ENCODE measurements at places on chromosomes 16 and 17.

GRCh38 chr16:52680993-52681392 lies 134.1 kb upstream of the TOX3 start:
- DNase-seq, result no peak

- no peak for DNase-seq
These were observed 21.4 kb upstream of the CHMP6 start for GRCh38 chr17:80970044-80970761.

GRCh38 chr16:67068212-67068753 lies 39.3 kb downstream of the CBFB start:
- DNase-seq, result no peak

- DNase-seq, result no peak
These were observed 1.7 kb upstream of the COL1A1 start for GRCh38 chr17:50203086-50203485.

DNA sequence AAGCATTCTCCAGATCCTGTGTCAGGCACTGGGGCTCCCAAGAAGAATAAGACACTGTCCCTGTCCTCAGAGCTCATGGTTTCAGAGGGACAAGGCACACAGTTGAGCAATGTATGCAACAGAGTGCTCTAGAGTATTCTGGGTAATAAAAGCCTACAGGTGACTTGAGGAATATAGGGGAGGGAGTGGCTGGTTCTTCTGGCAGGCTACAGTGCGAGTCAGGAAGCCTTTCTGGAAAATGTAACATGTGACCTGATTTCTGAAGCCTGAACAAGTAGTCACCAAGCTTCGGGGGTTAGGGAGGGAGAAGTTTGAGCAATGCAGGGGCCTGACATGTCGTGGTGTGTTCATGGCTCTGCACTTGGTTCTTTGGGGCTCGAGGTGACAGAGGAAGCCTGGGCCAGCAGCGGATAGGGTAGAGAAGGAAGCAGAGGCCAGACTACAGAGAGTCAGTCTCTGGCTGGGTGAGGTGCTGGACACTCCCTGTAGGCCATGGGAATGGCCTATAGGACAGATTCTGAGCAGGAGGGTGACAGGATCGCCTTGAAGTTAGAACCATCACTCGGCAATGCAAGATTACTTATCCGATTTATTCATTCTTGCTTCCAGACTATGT lies 16.0 kb upstream of the LRRC75A start:
- DNase-seq, result no peak

DNA sequence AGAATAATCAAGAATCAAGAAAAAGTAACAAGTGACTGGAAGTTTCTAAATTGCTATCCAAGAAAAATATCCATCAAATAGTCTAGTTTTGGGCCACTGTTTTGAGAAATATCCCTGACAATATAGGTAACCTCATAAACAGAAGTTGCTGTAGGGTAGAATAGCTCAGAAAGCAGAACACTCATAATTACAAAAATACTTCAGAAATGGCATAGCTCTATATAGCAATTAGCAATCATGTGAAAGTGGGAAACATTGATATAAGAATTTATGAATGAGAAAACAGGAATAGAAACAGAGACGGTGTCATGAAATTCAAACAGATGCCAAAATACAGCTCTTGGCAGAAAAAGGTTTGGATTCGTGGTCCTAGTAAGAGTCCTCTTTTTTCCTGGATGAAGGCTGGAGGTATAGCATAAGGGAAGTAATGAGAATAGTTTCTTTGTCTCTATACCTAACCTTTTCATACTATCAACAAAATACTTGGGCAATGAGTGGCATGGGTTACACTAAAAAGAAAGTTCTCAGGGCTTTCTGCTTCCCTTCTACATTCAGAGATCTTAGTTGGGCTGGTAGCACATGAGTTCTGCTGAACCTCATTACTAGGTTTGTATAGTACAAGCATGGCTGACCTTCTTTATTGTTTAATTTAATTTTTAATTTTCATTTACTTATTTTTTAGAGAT lies 33.5 kb downstream of the SPAG9 start:
- no peak for DNase-seq

GRCh38 chr17:16527298-16527697 lies 35.3 kb upstream of the LRRC75A start:
- no peak for DNase-seq

GRCh38 chr16:51649631-51650030 lies 498.6 kb upstream of the SALL1 start:
- no peak for DNase-seq

- no peak for DNase-seq
These were observed 910 bp downstream of the ITGAL start for GRCh38 chr16:30473231-30474073.

- DNase-seq, result no peak
These were observed 23.8 kb downstream of the C17orf100 start for GRCh38 chr17:6675201-6675825.

GRCh38 chr17:7393613-7394451 lies 493 bp downstream of the PLSCR3 start:
- DNase-seq, result no peak

GRCh38 chr17:59761385-59762048 lies 54.1 kb downstream of the VMP1 start:
- no peak for DNase-seq

GRCh38 chr16:73046849-73047214 lies 1.1 kb downstream of the ZFHX3 start:
- DNase-seq, result no peak

DNA sequence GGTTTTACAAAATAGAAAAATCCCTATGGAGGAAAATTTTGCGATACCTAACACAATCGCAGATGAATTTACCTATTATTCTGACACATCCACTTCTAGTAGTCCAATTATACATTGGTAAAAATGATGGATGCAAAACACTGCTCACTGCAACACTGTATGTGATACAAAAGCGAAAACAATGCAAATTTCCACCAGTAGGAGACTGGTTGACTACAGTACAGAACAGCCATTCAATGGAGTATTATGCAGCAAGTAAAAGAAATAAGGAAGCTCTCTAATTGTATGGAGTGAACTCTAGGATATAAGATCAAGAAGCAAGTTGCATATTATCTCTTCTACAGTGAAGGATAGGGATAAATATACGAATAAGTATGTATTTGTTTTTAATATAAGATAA lies 48.5 kb downstream of the SETD6 start:
- DNase-seq, result no peak

DNA sequence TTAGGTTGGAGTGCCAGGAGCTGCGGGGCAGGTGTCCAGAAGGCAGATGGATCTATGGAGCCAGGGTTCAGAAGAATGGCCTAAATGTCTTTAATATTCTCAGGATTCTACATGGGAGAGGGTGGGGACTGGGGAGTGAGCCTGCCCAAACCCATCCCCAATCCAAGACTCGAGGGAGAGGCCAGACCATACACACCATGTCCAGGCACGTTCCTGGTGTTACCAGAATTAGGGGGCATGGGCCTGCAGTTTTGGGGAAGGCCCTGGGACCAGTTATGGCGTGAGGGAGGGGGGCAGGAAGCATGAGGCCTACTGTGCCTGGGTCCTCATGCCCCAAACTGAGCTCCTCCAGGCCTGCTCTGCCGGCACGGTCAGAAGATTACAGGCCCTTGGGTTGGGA lies 1.9 kb downstream of the TAX1BP3 start:
- no peak for DNase-seq

DNA sequence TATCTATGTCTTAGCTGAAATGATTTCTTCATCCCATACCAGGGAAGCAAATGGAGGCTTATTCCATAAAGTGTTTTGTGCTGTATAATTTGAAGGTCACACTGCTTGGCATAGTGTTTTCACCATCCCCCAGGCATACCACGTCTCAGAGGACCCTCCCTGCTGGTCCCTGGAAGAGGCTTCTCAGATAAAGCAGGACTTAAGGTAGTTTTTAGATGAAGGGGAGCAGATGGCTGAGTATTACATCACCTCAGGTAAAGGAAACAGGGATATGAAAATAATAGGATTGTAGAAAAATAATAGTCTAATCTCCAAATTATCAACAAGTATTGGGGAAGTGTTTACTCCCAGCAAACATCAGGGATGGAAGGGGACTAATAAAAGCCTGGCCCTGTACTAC lies 7.3 kb upstream of the SMG1 start:
- DNase-seq, result no peak

DNA sequence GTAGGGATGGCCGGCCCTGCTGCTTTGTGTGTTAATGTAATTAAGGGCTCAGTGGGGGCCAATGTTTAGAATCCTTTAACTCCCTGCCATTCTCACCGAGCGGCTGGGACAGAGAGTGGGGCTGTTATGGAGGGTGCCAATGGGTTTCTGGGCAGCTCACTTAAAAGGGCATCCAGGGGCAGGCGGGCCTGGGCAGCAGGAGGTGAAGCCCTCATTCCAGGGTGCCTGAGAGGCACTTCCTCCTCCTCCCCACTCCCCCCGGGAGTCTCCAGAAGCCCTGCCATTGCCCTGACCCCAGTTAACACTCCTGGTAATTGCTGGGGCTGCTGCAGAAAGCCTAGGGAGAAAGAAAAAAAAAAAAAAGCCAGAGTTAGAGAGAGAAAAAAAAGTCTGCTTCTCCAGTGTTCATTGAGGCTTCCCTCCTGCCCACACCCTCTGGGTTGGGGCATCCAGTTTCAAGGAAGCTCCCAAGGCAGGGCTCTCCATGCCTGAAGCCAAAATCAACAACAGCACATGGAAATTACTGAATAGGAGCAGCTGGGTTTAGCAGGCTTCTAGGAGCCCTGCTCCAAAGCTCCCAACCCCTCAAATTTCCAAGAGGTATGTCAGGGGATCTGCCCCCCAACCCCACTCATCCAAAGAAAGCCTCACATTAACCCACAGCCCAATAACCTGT lies 28.0 kb downstream of the CUEDC1 start:
- DNase-seq, result no peak

- DNase-seq, result peak; percentile 82
These were observed 848 bp downstream of the DNASE1L2 start for GRCh38 chr16:2237102-2237482.

DNA sequence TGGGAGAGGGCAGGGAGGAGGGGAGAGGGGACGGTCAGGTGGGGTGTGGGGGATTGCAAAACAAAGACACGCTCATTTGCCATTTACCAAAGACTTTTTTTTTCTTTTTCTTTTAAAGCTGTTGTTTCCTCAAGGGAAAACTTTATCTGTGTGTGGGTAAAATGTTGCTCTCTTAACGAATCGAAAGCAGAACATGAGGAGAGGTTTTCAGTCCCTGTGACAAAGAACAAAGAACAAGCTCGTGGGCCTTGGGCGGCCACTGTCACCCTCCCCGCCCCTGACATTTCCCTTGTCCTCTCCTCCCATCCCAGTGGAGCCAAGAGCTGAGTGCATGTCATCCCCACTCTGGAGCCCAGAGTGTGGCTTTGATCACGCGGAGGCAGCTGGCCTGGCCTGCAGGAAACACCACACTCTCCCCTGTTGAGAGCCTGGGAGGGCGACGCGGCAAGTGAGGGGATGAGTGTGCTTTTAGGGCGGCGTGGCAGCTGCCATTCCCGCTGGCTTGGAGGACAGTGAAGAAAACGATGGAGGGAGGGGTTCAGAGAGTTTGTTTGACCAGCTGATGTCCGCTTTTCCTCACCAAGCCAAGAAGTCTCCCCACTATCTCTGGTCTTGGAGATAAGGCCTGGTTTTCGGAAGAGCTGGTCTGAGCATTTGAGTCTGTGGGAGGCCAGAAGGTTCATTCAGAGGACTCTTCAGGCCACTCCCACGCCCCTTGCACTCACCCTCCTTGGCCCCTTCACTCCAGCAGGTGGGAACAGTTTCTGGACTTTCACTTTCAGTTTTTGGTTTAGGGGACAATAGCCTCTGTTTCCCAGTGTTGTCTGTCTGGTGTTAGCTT lies 11.4 kb downstream of the CCR7 start:
- DNase-seq, result peak; percentile 50

DNA sequence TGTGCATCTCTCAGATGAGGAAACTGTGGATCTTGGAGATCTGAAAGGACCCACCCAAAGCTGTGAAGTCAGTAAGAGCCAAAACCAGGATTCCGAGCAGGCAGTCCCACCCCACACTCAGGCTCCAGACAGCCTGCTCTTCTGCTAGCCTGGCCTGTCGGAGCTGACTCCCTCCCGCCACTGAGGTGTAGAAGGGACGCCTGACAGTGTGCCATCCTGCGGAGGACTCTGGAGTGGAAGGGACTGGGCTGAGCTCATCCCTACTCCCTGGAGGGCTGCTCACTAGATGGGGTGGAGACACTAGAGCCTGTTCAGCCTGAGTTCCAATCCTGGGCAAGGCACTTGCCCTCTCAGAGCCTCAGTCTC lies 36.0 kb downstream of the WFDC1 start:
- DNase-seq, result no peak

DNA sequence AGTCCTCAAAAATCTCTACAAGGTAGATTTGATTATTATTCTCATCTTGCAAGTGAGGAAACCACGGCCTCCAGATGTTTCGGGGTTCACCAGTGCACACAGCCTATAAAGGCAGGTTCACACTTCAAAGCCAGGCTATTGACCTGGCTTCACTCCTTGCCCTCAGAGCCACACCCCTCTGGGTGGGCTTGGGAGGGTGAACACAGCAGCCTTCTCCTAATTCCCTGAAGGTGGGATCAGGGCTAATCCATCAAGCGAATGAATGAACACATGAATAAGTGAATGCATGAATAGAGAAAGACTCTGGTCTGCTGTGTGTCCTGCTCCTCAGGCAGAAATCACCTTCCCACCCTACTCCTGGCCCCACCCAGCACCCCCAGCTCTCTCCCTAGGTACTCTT lies 139.0 kb downstream of the CYLD start:
- no peak for DNase-seq

DNA sequence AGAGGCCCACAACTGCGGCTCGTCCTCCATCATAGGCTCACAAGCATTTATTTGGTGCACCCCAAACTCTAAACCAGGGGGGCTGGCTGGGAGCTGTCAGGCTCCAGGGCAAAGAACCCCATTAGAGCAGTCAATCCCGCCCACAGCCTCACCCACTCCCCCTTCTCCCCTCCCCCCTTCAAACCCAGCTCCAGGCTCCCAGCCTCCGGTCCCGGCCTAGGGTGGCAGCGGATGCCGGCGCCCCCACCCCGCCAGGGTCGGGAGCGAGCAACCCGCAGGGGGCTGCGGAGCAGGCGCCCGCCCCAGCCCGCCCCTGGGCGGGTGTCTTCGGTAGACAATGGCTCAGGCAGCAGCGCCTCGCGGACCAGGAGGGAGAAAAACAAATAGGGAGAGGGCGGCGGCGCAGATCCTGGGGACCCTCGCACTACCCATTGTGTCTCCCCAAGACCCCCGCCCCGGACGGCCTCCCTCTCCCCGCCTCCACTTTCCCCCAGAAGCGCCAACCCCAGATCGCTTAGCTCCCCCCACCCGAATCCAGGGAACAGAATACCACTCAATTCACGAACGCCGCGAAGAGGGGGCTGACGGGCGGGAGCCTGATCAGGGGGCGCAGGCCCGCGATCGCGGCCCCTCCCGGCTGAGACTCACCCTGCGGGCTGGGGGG lies 572 bp downstream of the FAM171A2 start:
- DNase-seq, result no peak

- DNase-seq, result no peak
These were observed 6.4 kb downstream of the DPEP1 start for GRCh38 chr16:89619840-89620239.

GRCh38 chr17:77600346-77600745 lies 358.2 kb upstream of the TNRC6C start:
- no peak for DNase-seq

- no peak for DNase-seq
These were observed 68.7 kb downstream of the IRX6 start for GRCh38 chr16:55392701-55393100.
